CD4-positive, alpha-beta T cell treated with Interleukin-10 for 1 hour (primary cell): ENCODE measurements at places on chromosomes 4 and X.

DNA sequence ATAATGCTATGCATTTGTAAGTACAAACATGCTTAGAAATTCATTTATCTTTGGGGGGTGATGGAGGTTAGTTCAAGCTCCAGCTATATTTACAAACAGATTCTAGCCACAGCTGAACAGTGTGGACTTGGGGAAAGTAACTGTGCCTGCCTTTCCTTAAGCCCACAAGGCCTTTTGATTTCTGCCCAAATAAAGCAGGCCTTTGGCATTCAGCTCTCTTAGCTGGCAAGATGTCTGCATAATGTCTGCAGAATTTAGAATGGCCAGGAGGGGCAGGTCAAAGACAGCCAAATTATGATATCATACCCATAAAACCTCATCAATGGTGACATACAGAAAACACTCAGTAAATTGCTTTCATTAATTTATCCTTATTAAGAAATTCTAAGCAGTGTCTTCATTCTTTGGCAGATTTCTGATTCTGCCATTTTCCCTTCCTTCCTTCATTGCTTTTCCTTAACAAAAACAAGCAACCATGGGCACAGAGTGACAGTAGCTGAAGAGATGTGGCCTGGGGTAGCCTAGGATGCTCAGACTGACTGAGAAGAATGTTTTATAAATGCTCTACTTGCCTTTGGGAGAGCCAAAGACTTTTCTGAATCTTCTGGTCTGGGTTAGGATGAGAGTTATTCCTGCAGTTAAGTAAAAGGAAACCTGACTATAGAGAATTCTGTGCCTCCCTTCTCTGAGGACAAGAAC, 538.7 kb upstream of the NR3C2 start:
- no peak for DNase-seq

- DNase-seq = no peak
Observed at GRCh38 chr4:74590476-74590875, 145.5 kb downstream of the AREG start.

DNA sequence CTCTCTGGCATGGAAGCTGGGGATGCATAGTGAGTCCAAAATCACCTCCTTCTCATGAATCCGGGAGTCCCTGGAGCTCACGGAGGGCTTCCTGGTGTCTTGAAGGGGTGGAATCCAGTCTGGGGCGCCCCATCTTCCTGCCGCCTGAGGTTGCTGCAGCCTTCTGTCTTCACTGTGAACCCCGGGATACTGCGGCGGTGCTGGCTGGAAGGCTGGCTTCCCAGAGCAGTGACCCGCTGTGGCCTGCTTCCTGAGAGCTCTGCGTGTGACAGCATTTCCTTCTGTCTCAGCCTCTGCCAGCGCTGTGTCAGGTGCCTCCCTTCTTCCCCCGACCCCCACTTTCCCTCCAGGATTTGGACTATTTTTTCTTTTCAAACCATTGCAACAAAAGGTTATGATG, 98.8 kb upstream of the STOX2 start:
- DNase-seq = no peak

GRCh38 chr4:61427099-61427817, 227.1 kb downstream of the ADGRL3 start:
- no peak for DNase-seq

- DNase-seq = no peak
Observed at GRCh38 chrX:84907324-84907968, 96.2 kb upstream of the APOOL start.

GRCh38 chrX:111520506-111520905, 9.1 kb downstream of the SERTM2 start:
- DNase-seq = no peak

GRCh38 chr4:95701500-95702170, 138.3 kb upstream of the PDHA2 start:
- DNase-seq = no peak

DNA sequence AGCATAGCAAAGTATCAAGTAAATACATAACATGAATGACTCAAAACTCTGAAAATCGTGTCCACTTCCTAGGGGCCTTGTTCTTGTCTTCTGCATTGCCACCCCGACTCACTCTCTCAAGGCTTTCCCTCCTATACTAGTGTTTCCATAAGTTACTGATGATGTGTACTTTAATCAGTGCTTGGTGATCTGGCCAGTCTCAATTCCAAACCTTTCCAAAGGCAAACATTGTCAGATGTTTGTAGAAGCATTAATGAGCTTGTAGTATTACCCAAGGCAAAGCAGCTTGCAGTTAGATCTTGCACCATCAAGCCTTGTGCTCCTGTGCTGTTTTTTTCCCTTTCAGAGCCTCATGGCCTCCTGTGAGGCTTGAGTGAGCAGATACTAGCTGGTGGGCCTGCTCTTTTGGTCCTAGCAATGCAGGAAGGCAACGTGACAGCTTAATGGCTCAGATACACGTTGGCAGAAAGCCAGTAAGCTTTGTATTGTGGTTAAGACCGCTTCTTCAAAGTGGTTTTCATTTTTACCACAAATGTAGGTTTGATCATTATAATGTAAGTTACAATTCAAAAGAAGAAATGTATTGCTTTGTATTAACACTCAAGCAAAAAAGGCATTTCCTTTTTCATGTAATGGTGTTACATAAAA, 51.8 kb downstream of the RBPJ start:
- DNase-seq = peak; percentile 75

GRCh38 chr4:53931461-53931961, 132.9 kb downstream of the CHIC2 start:
- DNase-seq = no peak

DNA sequence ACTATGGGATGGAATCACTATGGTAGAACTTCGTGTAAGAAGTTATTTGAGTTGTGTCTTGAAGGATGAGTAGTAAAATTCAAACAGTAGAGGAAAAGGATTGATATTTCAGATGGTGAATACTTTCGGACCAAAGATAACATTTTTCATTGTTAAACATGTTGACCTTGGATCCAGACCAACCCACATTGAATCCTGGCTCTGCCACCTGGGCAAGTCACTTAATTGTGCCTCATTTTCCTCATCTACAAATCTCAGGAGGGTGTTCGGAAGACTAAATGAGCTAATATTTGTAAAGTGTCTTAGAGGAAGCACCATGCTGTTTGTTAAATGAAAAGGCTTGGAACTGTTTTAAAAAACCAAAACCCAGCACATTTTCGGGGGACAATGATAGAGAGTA, 1.4 kb upstream of the AIFM1 start:
- no peak for DNase-seq

DNA sequence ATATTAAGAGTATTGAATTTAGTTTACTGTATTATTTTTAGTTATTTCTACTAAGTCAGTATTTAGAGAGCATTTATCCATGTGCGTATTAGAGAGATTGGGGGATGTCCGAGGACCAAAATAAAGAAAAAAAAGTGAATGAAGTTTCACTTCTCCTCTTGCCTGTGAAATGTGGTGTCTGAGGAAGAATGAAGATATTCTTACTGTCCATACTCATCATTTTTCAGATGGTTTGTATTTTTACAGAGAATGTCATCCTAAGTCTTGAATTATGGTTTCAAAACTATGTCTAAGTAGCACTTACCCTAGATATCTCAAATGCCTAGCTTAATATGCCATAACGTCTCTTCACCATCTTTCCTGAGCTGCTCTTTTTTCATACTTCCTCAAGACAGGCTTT, 854.3 kb downstream of the C4orf33 start:
- DNase-seq = no peak

- DNase-seq = peak; percentile 46
Observed at GRCh38 chr4:122758033-122758432, 25.5 kb downstream of the BBS12 start.

DNA sequence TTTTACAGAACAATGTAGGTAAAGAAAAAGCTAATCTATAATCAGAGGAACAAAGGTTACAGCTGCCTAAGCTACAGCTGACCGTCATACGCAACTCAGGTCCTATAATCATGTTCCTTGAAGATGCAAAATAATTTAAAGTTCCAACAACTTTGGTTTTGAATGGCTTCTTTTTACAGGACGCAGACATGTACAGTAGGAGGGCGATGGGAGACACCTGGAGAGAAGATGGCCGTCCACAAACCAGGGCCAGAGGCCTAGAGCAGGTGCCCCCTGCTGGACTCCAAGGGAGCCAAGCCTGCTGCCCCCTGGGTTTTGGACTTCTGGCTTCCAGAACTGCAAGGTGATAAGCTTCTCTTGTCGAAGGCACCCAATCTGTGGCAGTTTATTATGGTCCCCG, 10.6 kb downstream of the HGFAC start:
- no peak for DNase-seq

DNA sequence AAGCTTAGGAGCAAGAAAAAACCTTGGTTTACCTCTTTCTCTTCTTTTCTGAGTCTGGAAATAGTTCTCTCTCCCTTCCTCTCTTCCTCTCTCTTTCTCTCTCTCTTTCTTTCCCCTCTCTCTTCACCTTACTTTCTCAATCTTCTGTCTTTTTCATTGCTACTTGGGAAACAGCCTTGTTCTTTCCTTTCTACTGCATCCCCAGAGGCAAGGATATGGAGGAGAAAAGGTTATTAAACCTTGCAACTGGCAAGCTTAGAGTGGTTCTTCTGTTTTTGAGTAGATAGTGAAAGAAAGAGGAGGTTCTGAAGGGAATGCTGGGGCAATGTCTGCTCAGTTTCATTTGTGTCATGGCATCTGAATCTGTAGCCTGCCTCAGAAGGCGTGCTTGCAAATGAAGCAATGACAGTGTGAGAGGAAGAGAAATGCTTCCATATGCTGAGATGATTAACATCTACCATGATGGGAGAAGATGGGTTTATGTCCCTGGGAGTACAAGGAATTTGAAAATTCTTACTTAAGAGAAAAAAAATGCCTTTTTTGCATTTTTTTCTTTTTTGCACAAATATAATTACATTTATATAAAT, 190.6 kb downstream of the CEP135 start:
- DNase-seq = no peak

DNA sequence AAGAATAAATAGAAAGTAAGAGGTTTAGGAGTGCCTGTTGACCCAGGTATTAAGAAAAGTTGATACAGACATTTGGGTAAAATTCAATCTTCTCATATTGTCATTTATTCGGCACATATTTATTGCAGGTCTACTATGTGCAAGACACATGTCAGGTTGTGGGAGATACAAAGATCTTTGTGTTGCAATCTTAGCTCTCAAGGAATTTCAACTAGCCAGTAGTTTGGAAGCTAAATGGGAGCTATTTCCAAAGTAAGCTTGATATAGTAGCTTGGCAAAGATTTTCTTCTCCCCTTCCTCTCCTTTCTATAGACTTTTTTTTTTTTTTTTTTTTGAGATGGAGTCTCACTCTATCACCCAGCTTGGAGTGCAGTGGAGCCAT, 122.9 kb downstream of the SYNPO2 start:
- no peak for DNase-seq

- DNase-seq = no peak
Observed at GRCh38 chr4:108333353-108333942, 164.7 kb upstream of the LEF1 start.

- DNase-seq = no peak
Observed at GRCh38 chrX:134443020-134443419, 16.9 kb upstream of the HPRT1 start.

DNA sequence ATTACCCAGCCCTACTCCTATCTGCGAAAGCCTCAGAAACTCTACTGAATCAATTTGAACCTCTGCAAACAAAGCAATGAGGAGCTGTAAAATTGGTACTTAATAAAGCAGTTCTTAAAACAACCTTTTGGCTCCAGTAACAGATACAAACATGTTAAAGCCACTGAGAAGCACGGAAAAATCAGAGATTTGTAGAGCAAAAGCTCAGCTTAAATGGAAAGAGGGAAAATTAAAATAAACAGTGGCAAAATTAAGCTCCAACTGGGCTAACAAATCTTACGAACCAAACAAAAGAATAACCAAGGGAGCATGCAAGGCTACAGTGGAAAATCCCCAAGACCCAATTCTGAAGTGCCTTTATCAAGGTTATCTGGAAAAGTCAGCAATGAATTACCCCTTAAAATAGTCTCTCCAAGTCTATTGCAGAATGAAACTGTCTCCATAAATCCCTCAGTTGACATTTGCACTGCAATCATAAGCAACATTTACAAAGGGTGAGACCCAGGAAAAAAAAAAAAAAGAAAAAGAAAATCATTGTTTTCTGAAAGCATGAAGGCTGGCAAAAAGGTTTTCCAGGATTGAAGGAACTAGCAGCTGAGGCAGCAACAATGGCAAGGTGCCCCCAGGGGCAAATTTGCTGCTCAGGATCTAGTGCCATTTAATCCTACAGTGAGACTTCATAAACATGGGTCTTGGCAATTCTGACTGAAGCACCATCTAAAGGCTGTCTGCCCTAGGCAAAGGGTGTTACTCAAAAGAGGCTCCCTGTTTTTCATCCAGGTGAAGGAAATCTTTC, 40.1 kb downstream of the USP46 start:
- no peak for DNase-seq
